ENCODE measurements at places on chromosomes 5 and 9.

DNA sequence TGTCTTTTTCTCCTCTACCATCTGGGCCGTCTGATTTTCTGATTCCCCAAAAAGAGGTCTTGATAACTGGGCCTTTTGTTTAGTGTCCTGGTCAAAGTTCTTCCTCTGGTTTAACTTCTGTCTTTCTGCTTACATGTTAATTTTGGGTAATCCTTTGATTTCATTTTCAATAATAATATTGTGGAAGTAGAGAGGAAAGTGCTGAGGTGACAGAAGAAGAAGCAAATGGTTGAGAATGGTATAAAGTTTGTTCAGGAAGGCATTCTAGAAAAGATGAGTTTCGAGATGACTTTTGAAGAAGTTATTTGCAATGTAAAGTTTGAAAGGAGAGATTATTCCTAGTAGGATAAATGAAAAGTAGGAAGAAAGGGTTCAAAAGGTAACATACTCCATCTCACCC is 118.1 kb downstream of the UNC13B start:
- no peak for DNase-seq

- DNase-seq = no peak
These were observed 57.1 kb upstream of the FSTL4 start for GRCh38 chr5:133669472-133669871.

DNA sequence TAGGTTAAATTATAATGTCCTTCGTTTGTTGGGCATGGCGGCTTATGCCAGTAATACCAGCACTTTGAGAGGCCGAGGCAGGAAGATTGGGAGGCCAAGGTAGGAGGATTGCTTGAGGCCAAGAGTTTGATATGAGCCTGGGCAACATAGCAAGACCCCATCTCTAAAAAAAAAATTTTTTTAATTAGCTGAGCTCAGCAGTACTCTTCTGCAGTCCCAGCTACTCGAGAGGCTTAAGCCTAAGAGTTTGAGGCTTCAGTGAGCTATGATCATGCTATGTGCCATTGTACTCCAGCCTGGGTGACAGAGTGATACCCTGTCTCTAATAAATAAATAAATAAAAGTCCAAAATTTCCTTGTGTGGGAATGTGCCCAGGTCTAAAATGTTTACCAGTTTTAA is 9.1 kb upstream of the MSANTD3 start:
- no peak for DNase-seq

GRCh38 chr5:151427258-151427657 is 20.1 kb upstream of the SLC36A1 start:
- DNase-seq = peak; percentile 73

DNA sequence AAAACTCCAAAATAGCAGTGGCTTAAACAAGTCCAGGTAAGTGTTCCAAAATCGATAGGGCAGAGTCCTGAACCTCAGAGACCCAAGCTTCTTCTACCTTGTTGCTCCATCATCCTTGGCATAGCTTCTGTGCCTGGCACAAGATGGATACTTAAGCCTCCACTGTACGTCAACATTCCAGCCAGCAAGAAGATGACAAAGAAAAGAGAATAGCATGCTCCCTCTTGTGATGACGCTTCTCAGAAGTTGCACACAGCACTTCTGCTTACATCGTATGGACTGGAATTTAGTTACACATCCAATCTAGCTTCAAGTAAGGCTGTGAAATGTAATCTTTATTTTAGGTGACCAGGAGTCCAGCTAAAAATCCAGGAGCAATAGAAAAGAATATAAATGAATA is 227.4 kb downstream of the ESM1 start:
- no peak for DNase-seq

DNA sequence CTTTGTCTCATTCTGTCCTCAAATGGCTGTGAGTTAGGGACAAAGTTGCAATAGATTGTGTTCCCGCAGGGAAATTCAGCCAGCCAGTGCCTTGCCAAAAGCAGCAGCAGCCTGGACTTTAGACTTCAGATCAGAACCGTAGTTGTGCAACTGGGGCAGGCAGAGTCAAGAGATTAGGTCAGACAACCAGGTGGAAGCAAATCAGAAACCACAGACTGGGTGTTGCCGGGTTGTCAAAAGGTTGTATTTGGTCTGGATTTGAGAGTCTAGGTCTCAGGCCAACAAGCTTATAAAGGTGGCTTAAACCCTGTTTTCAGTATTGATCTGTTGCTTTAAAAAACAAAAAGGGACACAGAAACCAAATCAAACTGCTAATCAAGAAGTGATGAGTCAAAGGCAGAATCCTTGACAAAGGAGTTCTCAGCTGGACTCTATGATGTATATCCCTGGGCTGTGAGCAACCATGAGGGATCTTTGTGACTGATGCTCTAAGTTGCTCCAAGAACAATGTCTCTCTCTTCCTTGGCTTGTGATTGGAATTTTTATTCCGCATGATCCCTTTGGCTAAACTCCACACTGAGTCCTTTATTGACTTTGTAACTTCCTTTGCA is 20.9 kb downstream of the RFK start:
- DNase-seq = no peak

- DNase-seq = no peak
These were observed 91.5 kb downstream of the WDR41 start for GRCh38 chr5:77400645-77401044.

DNA sequence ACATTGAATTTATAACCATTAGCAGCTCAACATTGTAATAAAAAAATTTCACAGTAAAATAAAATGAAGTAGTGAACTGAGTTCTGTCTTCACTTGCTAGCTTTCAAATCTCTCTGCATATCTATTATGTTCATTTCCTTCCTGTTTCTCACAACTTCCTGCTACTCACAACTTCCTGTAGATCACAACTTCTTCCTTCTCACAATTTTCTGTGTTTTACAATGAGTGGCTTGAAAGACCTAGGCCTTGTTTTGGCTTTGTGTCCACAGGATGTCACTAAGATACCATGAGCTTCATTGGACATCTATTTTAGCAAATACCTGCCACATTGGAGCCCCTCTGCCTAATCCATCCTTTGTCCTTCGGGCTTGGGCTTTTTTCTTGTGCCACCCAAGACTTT is 480.3 kb upstream of the ADAMTS16 start:
- DNase-seq = no peak

DNA sequence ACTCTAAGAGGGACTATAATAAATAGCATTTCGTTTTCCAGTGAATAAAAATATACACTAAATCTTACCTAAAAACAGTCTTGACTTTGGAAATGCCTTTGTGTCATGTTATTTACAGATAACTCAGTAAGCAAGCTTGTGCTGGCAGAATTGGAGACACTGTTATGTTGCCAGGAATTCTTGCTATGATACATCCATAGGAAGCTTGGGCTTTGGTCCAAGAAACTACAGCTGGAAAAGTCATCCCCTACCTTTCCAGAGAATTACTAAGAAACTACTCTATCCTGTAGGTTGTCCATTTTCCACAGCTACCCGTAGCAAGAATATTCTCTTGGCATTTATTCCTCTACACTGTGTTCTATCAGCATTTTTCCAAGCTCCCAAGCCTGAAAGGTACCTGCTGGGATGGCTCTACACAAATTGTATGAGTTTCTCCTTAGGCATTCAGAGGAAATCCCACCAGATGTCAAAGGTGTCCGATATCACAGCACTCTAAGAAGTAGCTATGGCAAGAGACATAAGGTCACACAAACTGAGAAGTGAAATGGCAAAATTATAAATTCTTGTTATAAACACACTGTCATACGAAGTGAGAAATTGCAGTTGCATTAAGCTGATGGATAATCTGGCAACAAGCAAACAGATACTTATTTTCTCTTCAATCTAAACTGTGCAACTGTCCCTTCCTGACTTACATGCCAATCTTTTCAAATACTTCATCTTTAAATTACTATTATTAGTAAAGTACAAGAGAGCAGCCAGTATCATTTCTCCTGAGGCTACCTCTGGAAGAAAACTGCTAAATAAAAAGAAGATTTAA is 68.5 kb downstream of the MCTP1 start:
- no peak for DNase-seq

DNA sequence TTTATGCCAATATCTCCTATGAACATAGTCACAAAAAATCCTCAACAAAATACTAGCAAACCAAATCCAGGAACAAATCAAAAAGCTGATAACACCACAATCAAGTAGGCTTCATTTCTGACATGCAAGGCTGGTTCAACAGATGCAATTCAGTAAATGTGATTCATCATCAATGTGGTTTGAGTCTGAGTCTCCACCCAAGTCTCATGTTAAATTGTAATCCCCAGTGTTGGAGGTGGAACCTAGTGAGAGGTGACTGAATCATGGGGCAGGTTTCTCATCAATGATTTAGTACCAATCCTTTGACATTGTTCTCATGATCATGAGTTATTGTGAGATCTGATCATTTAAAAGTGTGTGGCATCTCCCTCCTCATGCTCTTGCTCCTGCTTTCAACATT is 1072.7 kb downstream of the NR2F1-AS1 start:
- no peak for DNase-seq

DNA sequence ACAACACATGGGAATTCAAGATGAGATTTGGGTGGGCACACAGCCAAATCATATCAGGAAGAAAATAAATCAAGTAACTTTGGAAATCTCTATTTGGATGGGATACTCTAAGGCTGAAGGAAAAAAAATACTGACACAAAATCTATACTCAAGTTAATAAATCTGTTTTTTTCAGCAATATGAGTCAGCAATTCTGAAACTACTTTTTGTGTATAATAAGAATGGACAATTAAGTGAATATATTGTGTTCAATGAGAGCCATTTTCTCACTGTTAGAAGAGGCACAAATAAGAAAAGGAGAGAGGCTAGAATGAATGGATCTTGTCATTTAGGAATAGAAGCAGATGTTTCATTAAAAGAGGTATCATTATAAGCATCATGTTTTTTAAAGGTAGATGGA is 651.0 kb downstream of the TAF11L14 start:
- DNase-seq = no peak

- peak; percentile 9 for DNase-seq
These were observed 603.7 kb downstream of the BNC2 start for GRCh38 chr9:16266648-16267276.

DNA sequence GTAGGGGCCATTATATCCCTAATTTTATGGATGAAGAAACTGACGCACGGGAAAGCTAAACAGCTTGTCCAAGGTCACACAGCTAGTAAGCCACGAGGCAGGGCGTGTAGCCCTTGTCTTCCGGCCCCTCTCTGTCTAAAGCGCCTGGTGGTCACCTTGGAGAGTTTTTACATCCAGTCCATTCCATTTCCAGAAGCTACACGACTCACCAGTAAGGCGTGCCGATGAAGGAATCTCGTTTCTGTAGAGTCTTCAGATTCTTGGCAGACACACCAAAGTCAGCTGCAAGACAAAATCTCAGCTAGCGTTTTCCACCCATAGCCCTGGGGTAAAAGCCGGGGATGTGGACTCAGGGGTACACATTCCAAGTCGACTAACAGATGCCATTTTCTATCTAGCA is 80.5 kb downstream of the STK10 start:
- no peak for DNase-seq

DNA sequence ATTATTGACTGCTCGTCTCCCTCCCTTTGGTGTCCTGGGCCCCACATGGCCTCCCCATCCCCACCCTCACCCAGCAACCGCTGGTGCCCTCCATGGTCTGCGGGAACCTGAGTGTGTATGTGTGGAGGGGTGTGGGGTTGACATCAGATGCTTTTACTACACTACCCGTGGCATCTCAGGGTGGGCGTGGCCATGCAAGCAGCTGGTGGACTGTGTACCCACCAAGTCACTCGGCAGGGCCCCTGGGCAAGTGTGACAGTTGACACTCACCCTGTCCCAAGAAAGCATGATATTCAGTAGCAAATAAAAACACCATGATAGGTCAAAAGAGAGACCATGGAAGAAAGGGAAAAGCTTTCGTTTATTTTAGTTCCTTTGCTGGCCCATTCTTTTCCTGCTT is 7.4 kb upstream of the NXNL2 start:
- DNase-seq = no peak

DNA sequence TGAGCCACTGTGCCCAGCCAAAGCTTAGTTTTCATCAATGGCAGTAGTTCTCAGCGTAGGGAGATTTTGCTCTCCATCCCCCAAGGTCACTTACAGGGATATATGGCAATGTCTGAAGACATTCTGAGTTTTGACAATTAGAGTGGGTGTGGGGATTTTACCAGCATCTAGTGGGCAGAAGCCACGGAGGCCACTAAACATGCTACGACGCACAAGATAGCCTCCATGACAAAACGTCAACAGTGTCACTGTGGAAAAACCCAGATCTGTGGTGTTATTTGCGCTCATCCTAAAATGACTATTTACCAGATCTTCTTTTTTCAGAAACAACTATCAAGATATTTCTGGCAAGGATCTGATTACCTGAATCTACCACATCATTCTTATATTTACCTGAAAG is 68.2 kb downstream of the CDC14B start:
- no peak for DNase-seq
